ENCODE measurements at places on chromosomes 2 and 18.

- no peaks in the 10 kb centered on the region for H3K4me1 ChIP-seq
- H3K36me3 ChIP-seq, result no peaks in the 10 kb centered on the region
- no peak for DNase-seq
- no peaks in the 10 kb centered on the region for H3K27me3 ChIP-seq
Observed at GRCh38 chr2:119207447-119207846, 16.2 kb upstream of the STEAP3 start.

DNA sequence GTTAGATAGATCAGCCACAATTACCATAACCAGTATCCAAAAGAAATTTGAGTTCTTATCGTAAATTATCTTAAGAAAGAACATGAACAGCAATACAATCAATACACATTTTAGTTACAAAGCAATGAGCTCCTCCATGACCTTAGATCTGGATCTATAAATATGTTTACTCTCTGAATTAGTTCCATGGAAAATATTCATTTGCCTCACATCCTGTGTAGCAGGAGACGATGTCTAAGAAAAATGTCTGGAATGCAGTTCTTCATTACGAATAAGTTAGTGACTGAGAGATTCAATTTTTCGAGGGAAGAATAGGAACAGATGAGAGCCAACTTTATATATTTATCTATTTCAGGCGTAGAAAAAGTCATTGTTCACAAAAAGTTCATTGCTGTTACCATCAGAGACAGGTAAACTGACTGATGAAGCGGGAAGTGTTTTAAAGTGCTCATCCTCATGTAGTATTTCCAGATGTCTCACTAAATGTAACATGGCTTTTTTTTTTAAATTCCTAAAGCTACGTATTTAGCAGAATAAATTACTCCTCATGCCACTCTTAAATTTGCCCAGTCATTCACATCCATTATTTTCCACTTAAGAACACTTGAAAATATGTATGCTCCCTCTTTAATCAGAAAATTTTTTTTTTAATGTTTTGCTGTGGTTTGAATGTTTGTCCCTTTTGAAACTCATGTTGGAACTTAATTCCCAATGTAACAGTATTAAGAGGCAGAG, 106.5 kb upstream of the SCN1A start:
- H3K27ac ChIP-seq, result no peak overlapping the region
- no peaks in the 10 kb centered on the region for H3K4me1 ChIP-seq
- no peak for DNase-seq
- H3K36me3 ChIP-seq, result no peaks in the 10 kb centered on the region
- no peaks in the 10 kb centered on the region for H3K27me3 ChIP-seq
- no peak overlapping the region for H3K4me3 ChIP-seq

DNA sequence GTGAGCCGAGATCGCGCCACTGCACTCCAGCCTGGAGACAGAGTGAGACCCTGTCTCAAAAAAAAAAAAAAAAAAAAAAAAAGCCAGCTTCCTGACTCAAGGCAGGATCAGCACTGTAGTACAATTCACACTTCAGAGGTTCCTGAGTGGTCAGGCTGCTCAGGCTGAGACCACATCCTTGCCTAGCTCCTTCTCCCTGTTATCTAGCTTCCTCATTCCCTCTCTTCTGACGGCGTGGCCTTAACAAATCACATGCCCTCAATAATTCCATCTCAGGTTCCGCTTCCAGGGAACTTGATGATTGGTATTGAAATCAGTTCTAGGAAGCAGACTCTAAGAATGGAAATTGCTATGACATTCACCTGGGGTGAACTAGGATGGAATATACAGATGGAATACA, 29.8 kb upstream of the KDM3A start:
- H3K27ac ChIP-seq, result no peak overlapping the region
- no peak for DNase-seq
- H3K27me3 ChIP-seq, result peaks cover 26% of the 10 kb centered on the region
- H3K4me1 ChIP-seq, result no peaks in the 10 kb centered on the region
- H3K4me3 ChIP-seq, result no peak overlapping the region
- no peaks in the 10 kb centered on the region for H3K36me3 ChIP-seq

GRCh38 chr2:236858661-236859060, 227.0 kb upstream of the COPS8 start:
- no peaks in the 10 kb centered on the region for H3K36me3 ChIP-seq
- H3K4me1 ChIP-seq, result no peaks in the 10 kb centered on the region
- H3K27me3 ChIP-seq, result no peaks in the 10 kb centered on the region
- H3K4me3 ChIP-seq, result no peak overlapping the region
- H3K27ac ChIP-seq, result no peak overlapping the region
- DNase-seq, result no peak

DNA sequence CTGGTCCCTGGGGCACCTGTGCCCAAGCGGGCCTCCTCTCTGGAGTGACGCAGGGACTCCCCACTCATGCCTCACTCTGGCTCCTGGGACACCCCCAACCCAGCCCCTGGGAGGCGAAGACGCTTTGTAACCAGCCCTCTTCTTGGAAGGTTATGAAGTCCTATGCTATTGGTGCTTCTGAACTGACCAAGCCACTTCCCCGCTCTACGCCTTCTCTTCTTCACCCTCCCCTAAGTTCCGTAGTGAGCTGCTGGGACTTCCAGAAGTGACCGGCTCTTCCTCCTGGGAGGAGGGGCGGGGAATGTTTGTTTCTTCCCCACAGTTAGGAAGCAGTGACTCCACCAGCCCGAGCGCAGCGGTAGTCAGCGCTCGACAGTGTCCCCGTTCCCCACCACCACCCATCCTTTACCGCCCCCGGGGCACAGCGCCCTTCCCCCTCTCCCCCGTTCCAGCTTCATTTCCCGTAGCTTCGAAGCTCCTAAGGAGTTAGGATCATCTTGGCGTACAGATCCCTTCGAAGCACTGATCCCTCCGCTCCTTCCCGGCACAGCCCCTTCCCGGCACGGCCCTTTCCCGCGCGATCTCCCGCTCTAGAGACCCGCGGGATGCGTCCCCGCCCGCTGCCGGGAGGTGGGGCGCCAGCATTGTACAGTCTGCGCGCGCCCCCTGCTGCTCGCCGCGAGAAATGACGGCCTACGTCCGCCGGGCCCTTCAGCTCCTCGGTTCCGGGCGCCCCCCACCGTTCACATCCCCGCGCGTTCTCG, 25.3 kb upstream of the NOTO start:
- peak; percentile 77 for DNase-seq
- peaks cover 50% of the 10 kb centered on the region for H3K27me3 ChIP-seq
- H3K36me3 ChIP-seq, result no peaks in the 10 kb centered on the region
- peaks cover 26% of the 10 kb centered on the region for H3K4me1 ChIP-seq
- peak overlapping the region; percentile 50 for H3K27ac ChIP-seq
